ENCODE measurements at places on chromosomes 2 and 18.

DNA sequence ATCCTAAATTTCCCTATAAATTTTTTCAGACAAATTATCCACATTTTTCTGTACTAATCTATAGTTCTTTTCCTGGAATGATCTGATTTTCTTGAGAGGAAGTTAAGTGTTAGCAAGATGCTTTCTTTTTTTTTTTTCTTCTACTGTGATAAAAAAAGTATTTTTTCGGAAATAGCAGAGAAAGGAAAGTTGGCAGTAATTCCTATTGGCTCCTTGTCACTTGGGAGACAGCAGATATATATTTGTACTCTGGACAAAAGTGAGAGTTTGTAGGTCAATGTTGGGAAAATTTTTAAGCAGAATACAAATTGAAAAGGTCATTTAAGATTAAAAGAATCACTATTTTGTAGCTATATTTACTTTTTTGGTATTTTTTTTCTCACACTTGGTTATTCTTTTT is 635.7 kb upstream of the NRXN1 start:
- no peak for DNase-seq

DNA sequence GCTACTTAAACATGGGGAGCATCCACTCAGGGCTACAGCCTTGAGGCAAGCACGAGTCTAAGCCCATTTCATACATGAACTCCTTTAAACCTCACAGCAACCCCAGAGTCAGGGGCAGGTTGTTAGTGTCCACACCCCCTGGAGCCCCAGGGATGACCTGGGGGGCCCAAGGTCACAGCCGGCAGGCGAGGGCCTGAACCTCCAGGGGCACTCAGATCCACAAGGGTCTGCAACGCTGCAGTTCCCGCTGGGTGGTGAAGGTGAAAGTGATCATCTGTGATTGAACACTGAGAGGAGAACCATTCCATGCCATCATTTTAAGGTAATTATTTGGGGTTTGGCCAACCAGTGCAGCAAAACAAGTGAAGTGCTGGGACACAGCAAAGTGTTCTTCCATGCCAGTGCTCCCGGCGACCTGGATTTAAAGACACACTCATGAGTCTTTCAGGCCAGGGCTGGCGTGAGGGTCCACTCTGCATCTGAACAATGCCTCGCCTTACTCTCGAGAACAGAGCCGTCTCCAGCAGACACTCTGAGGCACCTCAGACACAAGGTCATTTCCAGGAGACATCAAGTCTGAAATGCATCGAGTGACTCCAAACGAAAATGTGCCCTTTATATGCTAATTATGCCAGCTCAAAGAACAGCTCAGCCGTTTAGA is 61.6 kb upstream of the SNTG2 start:
- DNase-seq, result no peak

- DNase-seq, result peak; percentile 74
Measured at GRCh38 chr18:58045242-58046092, 1.4 kb downstream of the NEDD4L start.

DNA sequence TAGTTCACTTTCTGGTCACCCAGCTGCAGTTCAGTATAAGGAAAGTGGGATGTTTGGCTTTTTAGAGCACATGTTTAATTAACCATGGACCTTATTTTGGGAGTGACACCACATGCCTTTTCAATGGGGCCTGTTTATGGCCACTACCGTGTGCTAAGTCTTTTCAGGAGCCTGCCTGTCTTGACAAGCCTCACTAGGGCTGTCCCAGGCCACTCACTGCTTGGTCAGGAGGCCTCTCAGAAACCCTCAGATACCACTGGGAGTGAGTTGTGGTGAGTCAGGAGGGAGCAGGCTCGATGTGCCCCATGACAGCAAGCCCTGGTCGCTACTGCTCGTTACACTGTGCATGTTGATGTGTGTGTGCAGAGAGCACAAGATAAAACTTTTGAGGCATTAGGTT is 123.0 kb downstream of the MAP4K4 start:
- peak; percentile 39 for DNase-seq

DNA sequence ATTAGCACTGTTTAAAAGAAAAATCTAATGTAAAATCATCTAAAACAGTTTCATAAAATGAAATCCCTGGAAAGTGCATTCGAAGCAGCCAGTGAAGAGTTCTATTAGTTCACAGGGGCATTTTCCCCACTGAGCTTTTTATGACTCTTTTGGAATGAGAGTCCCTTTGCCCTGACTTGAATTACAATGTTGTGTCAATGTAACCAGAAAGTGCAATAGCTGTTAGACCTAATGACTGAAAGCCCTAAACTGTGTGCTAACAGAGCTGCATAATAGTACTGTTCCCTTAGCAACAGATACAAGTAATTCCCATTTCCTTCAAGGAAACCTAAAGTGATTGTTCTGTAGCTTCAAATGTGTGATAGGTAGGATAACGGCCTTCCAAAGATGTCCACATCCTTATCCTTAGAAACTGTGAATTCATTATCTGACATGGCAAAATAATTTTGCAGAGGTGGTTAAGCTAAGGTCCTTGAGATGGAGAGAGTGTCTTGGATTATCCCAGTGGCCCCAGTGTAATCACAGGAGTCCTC is 134.4 kb downstream of the L3MBTL4 start:
- DNase-seq, result no peak

DNA sequence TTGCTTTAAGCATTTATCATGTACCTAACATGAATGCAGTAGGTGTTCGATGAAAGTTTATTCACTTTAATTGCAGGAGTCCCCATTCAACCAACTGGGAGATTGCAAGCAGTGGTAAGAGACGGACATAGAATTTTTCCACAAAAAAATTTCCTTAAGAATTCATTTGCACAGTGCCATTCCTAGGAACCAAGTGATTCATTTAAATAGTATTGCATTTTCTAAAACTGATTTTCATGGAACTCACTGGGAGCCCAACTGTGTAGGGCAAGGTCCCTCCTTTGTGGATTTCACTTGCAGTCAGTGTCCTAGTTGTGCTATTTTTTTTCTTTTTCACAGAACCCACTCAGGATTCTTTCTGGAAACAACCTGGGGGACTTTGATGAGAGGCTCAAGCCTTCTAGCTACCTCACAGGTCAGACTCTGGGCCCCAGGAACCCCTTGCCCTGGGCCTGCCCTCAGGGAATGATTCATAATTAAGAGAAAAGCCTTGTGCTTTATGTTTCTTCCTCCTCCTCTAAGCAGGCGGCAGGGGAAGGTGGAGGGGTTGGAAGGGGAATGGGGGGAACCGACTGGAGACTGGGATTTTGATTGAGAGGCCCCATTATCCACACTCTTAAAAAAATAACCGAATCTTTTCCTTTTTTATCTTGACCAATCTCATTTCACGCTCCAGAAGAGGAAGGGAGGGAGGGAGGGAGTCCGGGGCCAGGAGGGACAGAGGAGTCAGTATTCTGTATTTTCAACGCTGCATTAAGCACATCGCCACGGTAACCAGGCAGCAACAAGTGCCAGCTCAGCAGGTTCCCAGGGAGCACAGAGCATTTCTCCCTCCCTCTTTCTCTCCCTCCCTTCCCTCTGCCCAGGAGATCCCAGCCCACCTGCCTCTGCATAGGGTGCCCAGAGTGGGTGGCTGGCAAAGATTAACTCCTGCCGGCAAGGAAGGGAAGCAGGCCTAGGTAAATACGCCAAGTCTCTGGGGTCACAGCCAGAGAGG is 51.8 kb downstream of the PSD4 start:
- no peak for DNase-seq

DNA sequence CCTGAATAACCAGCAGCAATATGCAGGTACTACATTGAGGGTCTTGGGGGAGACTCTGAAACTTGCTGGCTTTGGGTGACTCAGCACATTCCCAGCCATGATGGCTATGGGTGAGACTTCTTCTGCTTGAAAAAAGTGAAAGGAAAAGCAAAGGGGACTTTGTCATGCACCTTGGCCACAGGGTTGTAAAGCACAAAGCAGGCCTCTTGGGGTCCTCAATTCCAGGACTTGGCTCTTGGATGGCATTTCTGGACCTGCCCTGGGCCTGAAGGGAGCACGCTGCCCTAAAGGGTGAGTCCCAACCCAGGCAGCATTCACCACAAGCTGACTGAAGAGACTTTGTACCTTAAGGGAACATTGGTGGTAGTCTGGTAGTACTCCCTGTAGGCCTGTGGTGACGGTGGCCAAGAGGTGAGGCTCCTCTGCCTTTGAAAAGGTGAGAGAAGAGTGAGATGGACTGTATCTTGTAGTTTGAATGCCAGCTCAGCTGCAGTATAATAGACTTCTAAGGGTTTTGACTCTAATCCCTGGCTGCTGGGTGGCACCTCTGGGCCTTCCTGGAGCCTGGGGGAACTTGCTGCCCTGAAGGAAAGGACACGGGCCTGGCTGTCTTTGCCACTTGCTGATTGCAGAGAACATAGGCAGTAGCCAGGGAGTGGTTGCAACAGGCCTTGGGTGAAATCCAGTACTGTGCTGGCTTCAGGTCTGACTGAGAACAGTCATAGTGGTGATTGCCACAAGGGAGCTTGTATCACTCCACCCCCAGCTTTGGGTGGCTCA is 36.5 kb upstream of the CYTIP start:
- DNase-seq, result no peak

GRCh38 chr2:126696644-126697520 is 40.9 kb downstream of the GYPC start:
- DNase-seq, result no peak

GRCh38 chr18:46629361-46629760 is 27.7 kb downstream of the LOXHD1 start:
- no peak for DNase-seq

DNA sequence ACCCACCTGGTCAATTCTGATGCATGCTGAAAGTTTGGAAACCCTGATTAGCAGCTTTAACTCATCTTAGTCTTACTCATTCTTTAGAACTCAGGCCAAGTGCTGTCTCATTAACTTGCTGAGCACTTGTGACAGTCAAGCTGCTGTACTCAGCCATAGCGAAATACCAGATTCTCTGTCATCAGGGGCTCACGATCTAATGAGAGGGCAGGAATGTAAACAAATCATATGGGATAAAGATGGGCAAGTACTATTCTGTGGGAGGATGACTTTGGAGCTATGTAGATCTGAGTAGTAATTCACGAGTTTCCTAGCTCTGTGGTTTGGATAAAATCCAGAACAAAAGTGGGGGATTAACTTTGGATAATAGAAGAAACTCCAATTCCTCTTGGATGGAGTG is 376.6 kb downstream of the HRH4 start:
- DNase-seq, result no peak

DNA sequence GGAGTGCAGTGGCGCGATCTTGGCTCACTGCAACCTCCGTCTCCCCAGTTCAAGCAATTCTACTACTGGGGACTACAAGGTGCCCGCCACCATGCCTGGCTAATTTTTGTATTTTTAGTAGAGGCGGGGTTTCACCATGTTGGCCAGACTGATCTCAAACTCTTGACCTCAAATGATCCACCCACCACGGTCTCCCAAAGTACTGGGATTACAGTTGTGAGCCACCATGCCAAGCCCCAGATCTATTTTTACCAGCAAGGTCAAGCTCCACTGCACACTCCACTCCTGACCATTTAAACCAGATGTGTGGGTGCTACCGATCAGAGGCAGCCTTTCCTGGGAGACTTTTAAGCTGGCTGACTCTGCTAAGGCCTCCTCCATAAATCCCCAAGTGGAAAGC is 67.5 kb upstream of the CD226 start:
- DNase-seq, result no peak

DNA sequence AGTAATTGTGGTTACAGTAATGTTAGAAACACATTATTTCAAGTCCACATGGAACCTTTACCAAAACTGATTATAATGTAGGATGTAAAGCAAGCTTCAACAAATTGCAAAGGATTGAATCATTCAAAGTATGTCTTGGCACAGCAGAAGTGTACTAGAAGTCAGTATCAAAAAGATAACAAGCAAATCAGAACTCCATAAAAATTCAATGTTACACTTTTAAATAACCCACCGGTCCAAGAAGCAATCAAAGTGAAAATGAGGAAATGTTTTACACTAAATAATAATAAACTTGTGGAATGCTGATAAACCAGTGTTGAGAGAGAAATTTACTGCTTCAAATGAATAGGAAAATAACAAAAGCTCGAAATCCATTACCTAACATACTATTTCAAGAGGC is 47.7 kb downstream of the TTC21B start:
- no peak for DNase-seq

- peak; percentile 71 for DNase-seq
Measured at GRCh38 chr2:206989311-206989710, 50.0 kb downstream of the CPO start.

GRCh38 chr2:71947809-71948208 is 199.9 kb downstream of the CYP26B1 start:
- no peak for DNase-seq

DNA sequence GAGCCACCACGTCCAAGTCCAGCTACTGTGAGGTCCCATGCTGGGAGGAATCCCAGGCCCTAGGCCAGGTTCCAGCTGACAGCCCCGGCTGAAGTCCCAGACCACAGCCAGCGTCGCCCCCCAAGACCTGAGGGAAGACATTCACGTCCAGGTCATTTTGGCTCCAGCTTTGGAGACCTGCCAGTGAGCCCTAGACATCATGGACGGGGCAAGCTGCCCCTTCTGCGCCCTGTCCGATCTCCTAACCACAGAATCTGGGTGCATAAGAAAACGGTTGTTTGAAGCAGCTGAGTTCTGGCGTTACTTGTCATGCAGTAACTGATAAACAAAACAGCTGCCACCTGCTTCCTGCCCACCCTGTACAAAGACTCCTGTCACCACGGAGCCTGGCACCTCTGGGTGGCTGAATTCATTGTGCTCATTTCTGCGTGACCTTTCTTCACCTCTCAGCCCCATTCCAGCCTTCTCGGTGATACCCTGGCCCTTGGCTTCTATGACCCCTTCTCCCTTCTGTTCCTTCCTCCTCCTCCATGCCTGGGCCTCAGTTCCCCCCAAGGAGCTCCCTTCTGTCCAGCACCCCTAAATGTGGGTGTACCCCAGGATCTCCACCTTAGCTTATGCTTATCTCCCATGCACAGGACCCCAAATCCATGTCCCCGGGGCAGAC is 72.6 kb upstream of the SMAD7 start:
- DNase-seq, result no peak

DNA sequence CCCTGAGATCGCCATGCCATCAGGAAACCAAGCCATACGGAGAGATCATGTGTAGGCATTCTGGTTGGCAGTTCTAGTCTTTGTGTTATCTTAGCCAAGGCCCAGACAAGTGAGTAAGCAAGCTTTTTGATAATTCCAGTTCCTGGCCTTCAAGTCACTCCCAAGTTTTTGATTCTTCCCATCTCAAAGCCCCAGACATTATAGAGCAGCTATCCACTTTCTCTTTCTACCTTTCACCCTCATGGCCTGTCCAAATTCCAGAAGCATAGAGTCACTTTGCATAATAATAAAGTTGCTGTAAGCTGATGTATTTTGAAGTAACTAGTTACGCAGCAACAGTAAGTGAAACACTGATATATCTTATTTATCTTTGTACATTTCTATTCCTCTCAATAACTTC is 26.8 kb upstream of the IL1RL1 start:
- DNase-seq, result no peak

GRCh38 chr2:191851158-191851557 is 4.3 kb upstream of the CAVIN2 start:
- no peak for DNase-seq
